ENCODE measurements at places on chromosomes 6 and 20.
A peak's percentile ranks its signal among the peaks of the same experiment; 100 is the strongest.

DNA sequence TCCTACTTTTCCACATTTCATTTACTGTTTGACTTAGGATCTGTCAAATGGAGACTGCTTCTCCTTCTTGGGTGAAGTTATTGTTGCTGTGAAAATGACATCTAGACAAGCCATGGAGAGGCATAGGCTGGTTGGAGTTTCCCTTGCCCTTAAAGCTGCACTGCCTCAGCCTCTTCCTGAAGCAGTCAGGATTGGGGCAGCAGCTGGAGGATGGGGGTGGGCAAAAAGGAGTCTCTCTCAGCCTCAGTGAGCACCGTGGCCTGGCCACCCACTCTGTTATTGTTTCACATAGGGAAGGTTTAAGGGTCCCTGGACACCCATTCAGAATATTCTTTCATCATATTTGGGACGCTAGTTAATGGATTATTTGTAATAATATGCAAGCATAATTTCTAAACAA, 7.7 kb upstream of the ZBTB24 start:
- DNase-seq = no peak

DNA sequence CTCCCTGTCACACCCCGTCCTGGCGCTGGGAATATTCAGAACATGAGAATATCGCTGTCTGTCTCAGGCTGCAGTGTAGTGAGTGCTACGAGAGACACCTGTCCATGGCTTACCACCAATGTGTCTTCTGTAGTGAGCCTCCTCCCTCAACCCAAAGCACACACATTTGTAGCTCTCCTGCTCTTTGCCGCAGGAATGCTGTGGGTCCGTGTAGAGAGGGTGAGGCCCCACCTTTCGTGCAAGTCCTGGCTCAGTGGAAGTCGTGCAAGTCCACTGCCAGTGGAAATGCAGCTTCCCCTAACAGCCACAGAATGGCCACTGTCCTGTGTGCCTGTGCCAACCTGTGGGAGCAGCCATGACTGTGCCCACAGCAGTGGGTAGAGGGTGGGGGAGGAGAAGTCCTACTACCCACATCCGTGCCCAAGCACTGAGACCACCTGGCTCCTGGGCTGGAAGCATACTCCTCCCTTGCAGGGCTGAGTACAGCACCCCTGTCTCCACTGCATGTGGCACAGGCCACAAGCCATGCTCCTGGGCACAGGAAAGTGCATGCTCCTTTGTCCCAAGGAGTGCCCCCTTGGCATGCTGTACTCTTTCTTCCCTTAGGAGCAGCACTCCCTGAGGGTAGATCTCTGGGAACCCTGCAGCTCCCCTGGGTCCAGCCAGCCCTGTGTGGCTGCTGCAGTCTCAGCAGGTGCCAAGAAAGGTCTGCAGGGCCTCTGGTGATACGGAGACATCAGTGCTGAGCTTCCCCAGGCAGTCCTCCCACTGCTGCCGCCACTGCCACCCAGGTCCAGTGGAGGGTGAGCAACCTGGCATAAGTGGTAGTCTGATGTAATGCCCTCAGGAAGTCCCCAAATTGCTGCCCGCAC, 28.0 kb downstream of the IGF2R start:
- no peak for DNase-seq

- DNase-seq = no peak
These were observed 365.9 kb upstream of the CHD6 start for GRCh38 chr20:41984031-41984430.

- DNase-seq = no peak
These were observed 97.3 kb downstream of the BMP2 start for GRCh38 chr20:6864740-6865139.

DNA sequence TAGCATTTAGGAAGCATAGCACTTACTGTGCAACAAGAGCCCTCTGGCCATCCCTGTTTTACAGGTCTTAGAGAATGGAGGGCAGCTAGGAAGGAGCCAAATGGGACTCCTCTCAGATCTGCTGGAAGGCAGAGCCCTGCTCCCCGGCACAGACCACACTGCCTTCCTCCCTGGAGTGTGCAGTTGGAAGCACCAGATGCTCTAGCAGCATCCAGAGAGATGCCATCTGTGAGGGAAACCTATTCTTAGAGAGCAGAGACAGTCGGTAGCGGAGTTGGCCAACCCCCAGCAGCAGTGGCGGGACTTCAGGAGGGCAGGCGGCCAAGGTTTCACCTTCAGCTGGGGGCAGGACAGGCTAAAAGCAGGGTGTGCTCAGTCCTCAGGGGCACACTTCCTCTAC, 16.7 kb upstream of the E2F1 start:
- DNase-seq = no peak

GRCh38 chr6:37029249-37029971, 24.0 kb downstream of the FGD2 start:
- no peak for DNase-seq

DNA sequence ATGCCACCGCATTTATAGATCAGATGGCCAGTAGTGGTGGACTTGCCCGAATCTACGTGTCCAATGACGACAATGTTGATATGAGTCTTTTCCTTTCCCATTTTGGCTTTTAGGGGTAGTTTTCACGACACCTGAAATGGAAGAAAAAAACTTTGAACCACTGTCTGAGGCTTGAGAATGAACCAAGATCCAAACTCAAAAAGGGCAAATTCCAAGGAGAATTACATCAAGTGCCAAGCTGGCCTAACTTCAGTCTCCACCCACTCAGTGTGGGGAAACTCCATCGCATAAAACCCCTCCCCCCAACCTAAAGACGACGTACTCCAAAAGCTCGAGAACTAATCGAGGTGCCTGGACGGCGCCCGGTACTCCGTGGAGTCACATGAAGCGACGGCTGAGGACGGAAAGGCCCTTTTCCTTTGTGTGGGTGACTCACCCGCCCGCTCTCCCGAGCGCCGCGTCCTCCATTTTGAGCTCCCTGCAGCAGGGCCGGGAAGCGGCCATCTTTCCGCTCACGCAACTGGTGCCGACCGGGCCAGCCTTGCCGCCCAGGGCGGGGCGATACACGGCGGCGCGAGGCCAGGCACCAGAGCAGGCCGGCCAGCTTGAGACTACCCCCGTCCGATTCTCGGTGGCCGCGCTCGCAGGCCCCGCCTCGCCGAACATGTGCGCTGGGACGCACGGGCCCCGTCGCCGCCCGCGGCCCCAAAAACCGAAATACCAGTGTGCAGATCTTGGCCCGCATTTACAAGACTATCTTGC, 725 bp downstream of the EEF1A1 start:
- DNase-seq = peak; percentile 90

Data from suprapubic skin (tissue), 4 donors.